ENCODE measurements at places on chromosomes 4 and X.

- no peak for DNase-seq
Measured at GRCh38 chrX:150966742-150967141, 16.4 kb upstream of the HMGB3 start.

GRCh38 chr4:78612398-78613178, 61.0 kb downstream of the ANXA3 start:
- peak; percentile 78 for DNase-seq

GRCh38 chr4:40577588-40578253, 51.9 kb downstream of the RBM47 start:
- no peak for DNase-seq

- DNase-seq = no peak
Measured at GRCh38 chr4:112726041-112726440, 89.1 kb downstream of the LARP7 start.

GRCh38 chr4:3246458-3247398, 2.2 kb upstream of the MSANTD1 start:
- no peak for DNase-seq

GRCh38 chr4:22607382-22607781, 85.4 kb upstream of the GBA3 start:
- peak; percentile 30 for DNase-seq

DNA sequence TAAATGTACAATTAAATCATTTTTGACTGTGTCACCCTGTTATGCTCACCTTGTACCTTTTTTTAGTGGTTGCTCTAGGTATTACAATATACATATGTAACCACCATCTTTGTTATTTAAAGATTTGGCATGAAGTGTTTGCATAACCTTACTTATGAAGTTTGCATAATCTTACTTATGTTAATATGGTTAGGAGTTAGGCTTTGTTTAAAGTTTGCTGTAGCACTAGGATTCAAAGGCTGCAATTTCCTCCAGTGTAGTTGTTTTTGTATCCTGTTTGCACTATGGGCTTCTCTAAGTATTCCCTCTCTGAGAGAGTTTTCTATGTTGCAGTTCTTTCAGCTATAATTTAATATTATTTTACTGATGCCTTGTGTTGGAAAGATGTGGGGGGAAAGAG, 15.0 kb upstream of the GSPT2 start:
- no peak for DNase-seq

- no peak for DNase-seq
Measured at GRCh38 chrX:105109936-105110335, 110.6 kb downstream of the TEX13A start.

DNA sequence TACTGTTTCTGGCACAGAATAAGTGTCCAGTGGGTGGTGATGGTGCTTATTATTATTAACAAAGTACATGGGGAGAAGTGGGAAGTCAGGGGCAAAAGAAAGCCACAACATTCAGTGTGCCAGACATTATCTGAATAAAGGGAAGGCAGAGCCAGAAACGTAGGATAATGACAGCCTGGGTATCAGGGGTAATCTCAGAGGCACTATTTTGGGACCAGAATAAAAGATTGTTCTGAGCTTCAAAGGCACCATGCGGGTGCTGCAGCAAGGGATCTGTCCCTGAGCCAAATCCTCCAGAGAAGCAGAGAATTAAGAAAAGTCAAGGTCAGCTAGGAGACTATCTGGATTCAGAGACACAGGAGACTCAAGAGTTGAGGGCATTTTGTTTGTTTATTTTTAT, 328.8 kb upstream of the GATB start:
- DNase-seq = no peak

GRCh38 chrX:153878969-153879653, 6.9 kb downstream of the L1CAM start:
- DNase-seq = no peak

DNA sequence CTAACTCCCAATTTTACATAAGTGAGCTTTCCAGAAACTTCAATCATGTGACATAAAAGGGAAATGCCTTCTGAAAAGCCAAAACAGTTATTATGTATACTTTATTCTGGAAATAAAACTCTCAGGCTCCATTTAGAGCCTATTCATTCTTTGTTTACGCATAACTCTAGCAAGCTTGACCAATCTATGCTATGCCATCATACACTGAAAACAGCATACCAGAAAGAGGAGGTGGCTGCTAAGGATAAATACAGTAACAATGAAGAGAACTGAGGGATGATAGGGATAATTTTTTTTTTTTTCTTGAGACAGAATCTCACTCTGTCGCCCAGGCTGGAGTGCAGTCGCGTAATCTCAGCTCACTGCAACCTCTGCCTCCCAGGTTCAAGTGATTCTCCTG, 24.4 kb downstream of the CDKL2 start:
- peak; percentile 30 for DNase-seq

DNA sequence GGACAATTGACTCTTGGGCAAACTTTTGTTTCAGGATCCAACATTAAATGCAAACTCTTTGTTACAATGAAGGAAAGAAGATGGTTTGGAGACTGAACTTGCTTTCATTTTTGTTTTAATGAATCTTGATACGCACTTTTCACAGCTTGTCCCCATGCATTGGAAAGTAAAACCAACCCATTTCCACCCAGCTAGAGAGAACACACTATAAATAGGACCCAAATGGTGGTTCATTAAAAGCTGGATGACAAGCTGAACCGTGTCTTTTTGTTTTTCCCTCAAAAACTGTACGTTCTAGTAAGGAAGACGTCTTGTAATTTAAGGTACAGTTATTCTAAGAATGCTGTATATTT, 95.3 kb upstream of the EGFL6 start:
- no peak for DNase-seq

DNA sequence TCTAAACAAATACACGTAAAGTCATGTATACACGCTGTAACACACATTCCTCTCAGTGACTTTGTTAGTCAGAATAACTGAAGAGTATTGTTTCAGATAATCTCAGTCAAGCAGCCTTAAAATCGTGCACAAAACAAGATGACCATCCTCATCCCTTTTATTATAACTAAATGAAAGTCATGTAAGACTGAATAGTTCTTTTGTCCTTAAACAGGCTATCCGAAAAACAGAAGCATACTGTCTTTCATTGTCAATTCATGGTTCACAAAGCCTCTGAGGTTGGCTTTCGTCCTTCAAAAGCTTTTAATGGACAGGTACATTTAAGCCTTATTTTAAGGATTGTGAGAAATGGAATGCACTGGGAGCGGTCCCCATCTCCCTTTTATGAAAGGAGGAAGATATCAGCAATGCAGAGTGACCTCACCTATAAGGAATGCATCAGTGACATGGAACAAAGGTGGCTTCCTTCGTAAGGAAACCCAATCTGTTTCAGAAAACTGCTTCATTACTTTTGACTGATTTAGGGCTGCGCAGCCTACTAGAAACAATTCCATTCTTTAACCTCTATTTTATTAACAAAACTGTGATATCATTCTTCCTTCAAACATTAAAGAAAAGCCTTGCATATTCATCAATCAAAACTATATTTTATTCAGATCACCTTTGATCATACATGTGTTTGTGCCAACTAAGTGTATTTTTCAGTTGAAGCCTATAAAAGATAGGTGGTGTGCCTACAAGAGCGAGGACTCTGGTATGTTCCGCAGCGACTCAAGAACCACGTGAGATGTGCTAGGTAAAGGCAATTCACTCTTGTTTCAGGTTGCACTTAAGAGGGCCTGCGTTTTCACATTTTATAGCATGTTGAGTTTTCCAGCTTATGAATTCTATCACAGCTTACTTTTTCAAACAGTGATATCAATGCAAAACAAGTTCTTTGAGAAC, 19.2 kb downstream of the SH3RF1 start:
- peak; percentile 27 for DNase-seq

- DNase-seq = no peak
Measured at GRCh38 chr4:158782551-158783360, 13.9 kb downstream of the FNIP2 start.
